Erythroblast (primary cell): ENCODE measurements at places on chromosomes 2 and 18.
A peak's percentile ranks its signal among the peaks of the same experiment; 100 is the strongest.

DNA sequence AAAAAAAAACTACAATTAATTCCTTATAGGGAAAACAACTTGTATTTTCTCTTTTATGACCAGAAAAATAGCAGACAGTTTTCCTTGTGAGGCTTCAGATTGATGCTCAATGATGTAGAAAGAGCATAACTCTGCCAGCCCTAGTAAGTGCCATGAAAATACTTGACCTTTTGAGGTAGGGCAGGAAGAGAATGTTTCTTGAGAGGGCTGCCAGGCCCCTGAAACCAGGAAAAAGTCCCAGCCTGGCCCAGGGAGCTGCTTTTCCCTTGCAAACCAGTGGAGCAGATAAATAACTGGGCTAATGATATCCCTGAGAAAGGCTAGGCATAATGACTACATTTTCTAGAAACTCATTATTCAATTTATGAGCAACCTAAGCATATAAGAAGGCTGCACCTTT is 126.8 kb downstream of the SLC8A1 start:
- DNase-seq, result no peak

DNA sequence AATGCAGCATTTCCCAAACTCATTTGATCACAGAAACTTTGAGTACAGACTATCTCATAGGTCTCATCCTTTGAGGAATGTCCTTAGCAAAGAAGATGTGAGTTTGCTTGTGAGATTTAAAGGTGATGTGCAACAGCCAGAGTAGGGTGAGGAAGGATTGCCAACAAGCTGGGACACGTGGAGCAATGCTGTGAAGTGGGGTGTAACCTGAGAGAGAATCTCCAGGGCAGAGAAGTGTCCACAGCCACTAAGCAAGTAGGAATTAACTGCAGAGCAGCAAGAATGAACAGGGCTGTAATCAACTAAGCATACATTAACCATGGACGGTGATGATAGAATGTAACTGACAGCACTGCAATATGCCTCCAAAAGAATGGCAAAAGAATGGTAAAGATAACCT is 469.9 kb upstream of the NRP2 start:
- DNase-seq, result no peak

GRCh38 chr2:31386648-31387047 is 27.9 kb downstream of the XDH start:
- DNase-seq, result peak; percentile 16

DNA sequence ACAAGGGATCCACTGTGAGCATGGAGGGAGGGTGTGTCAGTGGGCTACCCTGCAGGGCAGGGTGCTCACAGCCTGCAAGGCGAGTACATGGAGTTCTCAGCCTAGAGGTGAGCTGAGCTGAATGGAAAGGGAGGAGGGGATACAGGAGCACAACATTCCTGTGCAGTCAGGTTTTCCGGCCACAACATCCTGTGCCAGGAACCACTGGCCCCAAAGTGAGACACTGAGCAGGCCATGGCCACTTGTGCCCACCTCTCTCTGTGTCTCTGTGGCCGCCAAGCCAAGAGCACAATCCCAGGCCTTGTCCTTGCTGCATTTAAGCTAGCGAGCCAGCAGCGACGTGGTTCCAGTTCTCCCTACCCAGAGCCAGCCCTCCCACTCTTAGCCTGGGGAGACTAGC is 6.1 kb downstream of the DOK1 start:
- DNase-seq, result no peak

DNA sequence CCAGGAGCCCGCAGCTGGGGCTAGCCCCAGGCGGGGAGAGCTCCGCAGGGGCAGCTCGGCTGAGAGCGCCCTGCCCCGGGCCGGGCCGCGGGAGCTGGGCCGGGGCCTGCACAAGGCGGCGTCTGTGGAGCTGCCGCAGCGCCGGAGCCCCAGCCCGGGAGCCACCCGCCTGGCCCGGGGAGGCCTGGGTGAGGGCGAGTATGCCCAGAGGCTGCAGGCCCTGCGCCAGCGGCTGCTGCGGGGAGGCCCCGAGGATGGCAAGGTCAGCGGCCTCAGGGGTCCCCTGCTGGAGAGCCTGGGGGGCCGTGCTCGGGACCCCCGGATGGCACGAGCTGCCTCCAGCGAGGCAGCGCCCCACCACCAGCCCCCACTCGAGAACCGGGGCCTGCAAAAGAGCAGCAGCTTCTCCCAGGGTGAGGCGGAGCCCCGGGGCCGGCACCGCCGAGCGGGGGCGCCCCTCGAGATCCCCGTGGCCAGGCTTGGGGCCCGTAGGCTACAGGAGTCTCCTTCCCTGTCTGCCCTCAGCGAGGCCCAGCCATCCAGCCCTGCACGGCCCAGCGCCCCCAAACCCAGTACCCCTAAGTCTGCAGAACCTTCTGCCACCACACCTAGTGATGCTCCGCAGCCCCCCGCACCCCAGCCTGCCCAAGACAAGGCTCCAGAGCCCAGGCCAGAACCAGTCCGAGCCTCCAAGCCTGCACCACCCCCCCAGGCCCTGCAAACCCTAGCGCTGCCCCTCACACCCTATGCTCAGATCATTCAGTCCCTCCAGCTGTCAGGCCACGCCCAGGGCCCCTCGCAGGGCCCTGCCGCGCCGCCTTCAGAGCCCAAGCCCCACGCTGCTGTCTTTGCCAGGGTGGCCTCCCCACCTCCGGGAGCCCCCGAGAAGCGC is 15.0 kb upstream of the GMPPA start:
- no peak for DNase-seq
